ENCODE measurements at places on chromosomes 5 and 9.

DNA sequence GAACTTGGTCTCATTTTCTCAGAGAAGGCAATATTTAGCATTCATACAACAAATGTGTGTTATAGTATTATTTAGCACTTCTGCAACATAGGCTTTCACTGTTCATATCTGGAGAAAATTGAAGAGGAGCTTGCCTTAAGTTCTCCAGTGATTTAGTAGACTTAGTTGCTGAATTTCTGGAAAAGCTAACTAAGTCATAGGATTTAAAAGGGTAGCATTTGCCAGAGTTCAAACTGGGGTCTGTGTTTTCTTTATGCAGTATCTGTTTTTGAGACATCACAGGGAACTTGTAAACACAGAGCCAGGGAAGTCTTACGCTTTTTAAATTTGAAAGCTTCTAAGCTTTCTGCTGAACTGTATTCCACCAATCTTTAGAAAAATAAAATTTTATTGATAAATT lies 8.7 kb upstream of the PCSK5 start:
- DNase-seq, result no peak

DNA sequence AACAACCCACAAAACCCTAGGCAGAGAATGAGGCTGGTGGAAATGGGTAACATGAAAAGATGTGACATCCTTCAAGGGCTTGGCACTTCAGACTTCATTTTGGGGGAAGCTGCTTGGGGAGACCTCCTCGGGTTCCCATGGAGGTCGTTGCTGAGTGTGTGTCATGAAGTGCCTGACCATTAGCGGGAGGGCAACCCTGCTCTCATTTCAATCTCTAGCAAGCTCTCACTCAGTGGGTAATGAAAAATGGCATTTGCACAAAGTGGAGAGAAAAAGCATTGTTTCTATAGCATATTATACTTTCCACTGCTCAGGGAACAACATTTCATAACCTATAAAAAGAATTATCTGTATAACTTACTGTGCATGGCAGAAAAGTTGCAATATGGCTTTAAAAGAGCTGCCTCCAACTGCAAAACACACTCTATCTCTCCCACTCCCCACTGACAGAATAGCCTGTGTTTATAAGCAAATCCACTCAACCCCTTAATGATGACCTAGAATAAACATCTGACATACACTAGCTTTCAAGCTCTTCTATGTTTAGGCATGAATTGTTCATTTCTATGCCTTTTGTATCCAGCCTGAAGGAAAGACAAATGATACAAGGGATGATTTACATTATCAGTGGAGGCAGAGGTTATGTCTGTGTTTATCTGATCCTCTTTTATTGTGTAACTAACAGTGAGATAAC lies 357.2 kb downstream of the ZSWIM6 start:
- DNase-seq, result no peak

DNA sequence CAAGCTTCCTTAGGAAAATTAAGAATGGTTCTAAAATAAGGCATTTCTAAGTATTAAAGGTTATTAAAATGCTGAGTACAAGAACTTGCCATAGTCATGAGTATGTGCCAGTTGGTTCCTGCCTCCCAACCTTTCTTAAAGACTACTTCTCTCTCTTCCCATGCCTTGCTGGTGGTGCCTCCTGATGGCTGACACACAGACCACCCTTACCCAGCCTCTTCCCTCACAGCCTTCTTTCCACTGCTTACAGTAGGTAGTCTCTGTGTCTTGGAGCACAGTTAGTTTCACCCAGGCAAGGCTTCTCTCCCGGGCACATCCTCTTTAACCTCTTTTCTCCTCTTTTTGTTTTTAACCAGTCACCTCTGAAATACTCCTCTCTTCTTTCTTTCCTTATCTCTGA lies 20.6 kb upstream of the GPR150 start:
- no peak for DNase-seq

DNA sequence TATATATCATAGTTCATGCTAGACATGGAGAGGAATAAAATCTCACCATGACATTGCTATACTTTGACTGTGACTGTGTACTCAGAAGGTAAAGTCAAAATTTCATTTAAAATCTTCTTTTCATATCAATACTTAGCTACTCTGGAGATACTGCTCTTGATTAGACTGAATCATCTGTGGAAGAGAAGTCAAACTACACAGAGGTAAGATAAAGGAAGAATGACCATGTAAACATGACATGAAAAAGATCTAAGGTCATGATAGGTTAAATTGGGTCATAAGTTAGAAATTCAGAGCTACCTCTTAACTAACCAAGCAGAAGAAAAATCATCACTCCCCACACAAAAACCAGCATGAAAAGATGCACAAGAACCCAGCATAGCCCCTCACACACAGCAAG lies 44.8 kb upstream of the RLN1 start:
- DNase-seq, result no peak

DNA sequence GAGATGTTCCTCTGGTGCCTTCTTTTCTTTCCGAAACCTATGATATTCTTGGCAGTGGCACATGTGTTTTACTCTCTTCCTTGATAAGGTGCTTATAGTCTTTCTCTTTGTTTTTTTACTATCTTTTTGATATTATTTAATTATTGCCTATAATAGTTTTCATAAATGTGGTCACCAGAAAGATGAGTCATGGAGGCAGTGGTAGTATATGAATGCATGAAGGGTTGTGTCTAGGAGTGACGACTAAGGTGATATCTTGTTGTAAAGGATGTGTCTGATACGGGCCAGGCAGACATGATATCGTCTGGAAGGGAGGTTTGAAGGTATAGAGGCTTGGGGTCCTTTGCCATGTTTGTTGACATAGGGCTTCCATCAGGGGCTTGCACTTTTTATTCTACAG lies 36.8 kb downstream of the SLC44A1 start:
- DNase-seq, result no peak
